Common myeloid progenitor, CD34-positive (primary cell): ENCODE measurements at places on chromosomes 13 and 19.
A peak's percentile ranks its signal among the peaks of the same experiment; 100 is the strongest.

- DNase-seq = no peak
These were observed 4.2 kb downstream of the PSG2 start for GRCh38 chr19:43078311-43078710.

GRCh38 chr13:33554919-33555791 is 262.8 kb upstream of the RFC3 start:
- no peak for DNase-seq

DNA sequence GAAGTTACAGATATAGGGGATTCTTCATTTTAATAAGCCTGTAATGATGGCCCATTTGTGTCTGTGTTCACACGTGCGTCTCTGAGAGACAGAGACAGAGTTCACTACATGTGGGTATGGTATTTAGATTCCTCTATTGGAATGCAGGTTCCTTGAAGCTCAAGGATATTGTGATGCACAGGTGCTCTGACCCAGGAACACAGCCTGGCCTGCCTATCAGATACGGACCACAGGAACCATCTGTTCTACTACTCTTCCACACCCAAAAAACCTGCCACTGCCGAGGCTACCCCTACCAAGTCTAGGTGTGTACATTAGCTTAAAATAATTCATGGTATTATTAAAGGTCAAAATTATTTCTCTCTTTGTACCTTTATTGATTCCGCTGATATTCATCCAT is 289.2 kb downstream of the ATP8A2 start:
- no peak for DNase-seq

DNA sequence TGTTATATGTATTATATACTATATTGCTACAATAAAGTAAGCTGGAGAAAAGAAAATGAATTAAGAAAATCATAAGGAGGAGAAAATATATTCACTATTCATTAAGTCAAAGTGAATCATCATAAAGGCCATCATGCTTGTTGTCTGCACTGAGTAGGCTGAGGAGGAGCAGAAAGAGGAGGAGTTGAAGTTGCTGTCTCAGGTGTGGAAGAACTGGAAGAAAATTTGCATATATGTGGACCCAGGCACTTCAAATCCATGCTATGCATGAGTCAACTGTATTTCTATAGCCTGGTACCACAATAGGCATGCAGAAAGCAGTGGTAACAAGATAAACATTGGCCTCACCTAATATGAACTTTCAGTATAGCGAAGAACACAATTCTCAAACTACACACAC is 135.9 kb upstream of the SGCG start:
- DNase-seq = no peak

DNA sequence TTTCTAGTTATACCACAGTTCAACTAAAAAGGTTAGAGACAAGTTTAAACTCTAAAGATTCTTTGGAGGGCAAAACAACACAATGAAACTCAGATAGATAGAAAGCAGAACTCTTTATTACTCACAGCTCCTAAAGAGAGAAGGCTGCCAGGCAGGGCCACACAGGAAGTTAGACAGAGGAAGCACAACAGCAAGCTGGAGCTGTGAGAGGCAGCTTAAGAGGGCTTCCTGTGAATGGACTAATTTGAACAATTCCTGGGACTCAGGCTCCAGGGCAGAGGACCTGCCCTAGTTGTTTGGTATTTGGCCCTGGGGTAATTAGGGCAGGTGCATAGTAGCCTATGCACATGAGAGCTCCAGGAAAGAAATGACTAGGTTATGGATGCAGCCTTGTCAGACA is 803.6 kb downstream of the DIAPH3 start:
- DNase-seq = peak; percentile 43

DNA sequence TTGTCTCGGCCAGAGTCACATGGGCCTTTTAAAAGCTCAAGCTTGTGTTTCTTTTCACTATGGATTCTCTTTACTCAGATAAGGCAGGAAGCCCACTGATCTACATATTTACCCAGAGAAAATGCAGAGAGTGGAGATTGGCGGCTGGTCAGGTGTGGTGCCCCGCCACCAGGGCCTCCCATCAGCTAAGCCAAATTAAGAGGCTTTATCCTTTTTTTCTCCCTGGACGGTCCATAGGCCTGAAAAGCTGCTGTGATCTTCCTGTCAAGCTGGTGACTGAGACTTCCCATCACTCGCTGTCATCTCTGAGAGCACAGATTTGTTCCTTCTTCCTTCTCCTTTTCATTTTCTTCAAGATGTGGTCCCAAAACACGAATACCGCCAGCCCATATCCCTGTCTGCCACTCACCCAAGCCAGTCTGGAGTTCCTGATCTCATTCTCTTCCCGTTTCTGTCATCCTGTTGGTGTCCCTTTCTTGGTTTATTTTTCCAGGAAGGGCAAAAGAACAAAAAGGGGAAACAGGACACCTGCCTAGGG is 1.9 kb downstream of the SAFB start:
- DNase-seq = no peak

DNA sequence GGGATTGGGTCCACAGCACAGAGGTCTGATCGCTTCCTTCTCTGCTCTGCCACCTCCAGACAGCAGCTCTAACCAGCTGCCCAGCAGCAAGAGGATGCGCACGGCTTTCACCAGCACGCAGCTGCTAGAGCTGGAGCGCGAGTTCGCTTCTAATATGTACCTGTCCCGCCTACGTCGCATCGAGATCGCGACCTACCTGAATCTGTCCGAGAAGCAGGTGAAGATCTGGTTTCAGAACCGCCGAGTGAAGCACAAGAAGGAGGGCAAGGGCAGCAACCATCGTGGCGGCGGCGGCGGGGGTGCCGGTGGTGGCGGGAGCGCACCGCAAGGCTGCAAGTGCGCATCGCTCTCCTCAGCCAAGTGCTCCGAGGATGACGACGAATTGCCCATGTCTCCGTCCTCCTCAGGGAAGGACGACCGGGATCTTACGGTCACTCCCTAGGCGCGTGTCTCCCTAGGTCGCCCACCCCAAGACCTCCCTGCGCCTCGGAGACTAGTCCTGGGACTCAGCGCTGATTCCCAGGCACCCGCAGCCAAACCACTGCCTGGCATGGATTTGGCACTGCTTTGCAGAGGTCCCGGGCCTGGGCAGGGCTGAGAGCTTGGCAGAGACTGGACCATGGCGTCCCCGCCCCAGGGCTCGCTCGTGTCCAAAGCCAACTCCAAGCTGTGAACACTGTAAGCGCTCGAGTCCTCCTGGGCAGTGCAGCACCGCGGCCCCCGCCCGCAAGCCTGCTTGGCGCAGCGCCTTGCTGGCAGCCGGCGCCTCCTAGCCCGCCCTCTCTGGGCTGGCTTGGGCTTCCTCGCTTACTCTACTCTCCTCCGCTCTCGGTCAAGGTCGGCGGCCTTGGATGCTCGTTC is 1.5 kb downstream of the GSX1 start:
- DNase-seq = no peak

DNA sequence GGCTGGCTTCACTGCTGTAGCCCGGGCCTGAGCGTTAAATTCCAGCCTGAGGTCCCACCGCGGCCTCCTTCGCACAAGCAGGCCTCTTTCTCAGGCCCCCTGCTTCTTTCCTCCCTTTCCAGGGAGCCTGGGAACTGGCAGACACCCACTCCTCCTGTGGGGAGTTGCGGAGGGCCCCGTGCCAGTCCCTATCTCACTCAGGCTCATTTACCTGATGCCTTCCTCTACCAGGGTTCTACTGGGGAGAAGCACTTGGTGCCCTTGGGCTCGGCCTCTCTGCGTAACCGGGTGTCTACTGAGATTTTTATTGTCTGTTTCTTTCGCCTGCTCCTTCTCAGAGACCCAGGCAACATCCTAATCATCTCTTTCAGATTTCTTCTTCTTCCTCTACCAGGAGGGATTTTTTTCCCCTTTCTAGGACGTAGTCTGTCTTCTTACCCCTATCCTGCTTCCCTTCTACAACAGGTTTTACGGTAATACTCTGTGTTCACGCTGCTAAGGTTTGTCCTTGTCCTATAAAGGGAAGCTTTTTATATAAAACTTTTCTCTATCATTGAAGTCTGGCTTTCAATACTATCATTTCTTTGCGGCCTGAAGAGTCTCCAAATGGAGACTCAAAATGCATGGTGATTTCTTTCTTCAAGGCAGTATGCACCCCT is 135.4 kb upstream of the GPR12 start:
- DNase-seq = no peak

GRCh38 chr13:26855071-26855470 is 94.5 kb upstream of the GPR12 start:
- no peak for DNase-seq

DNA sequence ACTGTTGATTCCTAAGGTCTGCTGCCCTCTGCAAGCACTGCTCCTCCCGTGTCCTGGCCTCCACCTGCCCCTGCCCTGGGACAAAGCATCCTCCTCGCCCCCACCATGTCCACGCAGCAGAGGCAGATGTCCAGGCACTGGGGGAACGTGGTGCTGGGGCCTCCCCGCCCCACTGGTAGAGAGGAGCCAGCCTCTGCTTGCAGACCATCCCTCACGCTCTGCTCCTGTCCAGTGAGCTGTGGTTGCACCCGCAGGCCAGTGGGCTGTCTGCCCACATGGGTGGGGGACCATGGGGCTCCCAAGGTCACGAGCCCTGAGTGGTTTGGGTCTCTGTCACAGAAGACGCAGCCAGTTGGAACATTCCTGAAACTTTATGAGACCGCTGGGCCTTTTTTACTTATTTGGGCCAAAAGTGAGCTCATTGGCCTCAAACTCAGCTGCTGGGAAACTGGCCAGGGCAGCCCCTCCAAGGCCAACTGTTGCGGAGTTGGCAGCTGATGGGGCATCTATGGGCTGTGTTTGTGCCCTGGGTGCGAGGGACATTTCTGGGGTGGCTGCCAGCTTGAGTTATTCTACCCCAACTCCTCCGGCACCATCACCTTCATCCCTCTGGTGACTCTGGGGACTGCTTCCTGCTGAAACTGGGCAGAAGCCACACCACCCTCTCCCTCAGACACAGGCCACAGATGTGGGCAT is 64.8 kb upstream of the F7 start:
- DNase-seq = no peak

- DNase-seq = no peak
These were observed 1.6 kb upstream of the MLNR start for GRCh38 chr13:49218493-49219051.

DNA sequence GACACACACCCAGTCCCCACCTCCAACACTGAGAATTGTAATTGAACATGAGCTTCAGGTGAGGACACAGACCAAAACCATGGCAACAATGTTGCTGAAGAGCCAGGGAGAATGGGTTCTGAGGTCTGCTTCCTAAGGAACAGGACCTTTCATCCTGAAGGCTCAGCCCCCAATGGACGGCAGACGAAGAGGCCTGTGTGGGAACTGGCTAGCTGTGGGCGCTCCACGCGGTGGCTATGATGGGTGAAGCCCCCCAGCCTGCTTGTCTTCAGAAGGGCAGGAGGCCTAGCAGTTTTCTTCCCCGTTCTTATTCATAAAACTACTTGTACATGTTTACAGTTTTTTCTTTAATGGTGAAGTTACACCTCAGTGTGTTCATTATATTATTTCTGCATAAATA is 136.1 kb upstream of the SPACA7 start:
- no peak for DNase-seq

DNA sequence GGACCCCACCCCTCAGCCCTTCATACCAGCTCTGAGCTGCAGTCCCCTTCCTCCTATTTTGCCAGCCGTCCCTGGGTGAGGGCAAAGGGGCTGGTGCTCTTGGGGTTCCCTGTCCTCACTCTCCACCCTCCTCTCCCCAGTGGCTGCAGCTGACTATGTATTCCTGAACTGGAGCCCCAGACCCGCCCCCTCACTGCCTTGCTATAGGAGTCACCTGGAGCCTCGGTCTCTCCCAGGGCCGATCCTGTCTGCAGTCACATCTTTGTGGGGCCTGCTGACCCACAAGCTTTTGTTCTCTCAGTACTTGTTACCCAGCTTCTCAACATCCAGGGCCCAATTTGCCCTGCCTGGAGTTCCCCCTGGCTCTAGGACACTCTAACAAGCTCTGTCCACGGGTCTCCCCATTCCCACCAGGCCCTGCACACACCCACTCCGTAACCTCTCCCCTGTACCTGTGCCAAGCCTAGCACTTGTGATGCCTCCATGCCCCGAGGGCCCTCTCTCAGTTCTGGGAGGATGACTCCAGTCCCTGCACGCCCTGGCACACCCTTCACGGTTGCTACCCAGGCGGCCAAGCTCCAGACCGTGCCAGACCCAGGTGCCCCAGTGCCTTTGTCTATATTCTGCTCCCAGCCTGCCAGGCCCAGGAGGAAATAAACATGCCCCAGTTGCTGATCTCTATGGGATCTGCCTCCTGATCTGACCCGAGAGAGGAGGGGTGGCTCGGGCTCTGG is 2.4 kb downstream of the COX7A1 start:
- no peak for DNase-seq

DNA sequence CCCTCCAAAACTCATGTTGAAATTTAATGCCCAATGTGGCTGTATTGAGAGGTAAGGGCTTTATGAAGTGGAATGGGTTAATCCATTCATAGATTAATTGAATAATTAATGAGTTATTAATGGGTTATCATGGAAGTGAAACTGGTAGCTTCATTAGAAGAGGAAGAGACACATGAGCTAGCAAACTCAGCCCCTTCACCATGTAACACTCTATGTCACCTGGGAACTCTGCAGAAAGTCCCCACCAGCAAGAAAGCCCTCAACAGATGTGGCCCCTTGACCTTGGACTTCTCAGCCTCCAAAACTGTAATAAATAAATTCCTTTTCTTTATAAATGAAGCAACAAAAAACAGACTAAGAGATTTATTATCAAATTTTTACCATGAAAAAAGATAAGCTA is 223.5 kb downstream of the KLF12 start:
- no peak for DNase-seq

DNA sequence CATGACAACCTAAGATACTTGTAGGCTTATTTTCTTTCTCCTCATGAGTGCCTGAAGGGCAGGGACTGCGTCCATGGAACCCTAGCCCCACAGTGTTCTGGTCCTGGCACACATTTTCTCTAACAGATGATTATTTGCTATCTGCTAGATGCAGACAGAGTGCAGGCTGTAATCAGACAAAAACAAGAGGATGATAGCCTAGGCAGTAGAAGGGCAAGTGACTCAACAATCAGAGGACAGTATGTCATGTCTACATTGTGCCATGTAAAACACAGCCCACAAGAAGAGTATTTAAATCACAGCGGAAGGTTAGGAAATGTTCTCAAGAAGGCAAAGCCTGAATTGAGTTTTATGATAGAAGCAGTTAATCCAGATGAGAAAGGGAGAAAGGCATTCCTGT is 29.3 kb downstream of the MIPEP start:
- DNase-seq = peak; percentile 75

- DNase-seq = peak; percentile 31
These were observed 1.6 kb downstream of the DACT3 start for GRCh38 chr19:46659151-46660007.

- DNase-seq = no peak
These were observed 308.1 kb downstream of the COG6 start for GRCh38 chr13:39963612-39964011.

DNA sequence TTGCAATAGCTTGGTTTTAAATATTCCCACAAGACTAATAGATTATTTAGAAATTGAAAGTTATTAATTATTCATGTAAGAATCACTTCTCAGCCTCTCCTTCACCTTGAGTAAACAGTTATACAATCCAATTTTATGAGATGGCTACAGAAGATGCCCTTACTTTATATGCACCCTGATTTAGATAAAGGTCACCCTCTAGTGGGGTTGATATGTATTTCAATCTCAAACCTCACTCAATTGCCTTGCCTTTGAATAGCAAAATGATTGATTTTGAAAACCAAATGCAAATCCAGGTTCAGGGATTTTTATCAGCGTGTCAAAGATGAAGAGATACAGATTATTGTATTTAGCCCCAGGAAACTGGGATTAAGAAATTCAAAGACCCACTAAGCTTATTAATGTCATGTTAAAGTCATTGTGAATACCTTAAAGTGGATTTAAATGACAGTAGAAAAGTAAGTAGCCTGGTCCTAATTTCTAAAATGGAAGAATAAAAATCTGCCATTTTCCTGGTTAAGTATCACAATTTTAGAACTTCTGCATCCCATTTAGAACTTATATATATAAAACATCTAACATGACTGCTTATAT is 305.1 kb downstream of the ITGBL1 start:
- DNase-seq = peak; percentile 40

GRCh38 chr13:82698383-82698782 is 1183.9 kb downstream of the SLITRK1 start:
- no peak for DNase-seq
